Fibroblast of skin of left quadriceps (primary cell): ENCODE measurements at places on chromosomes 13 and 19.

- no peak for DNase-seq
Measured at GRCh38 chr19:6221878-6222746, 57.7 kb downstream of the MLLT1 start.

DNA sequence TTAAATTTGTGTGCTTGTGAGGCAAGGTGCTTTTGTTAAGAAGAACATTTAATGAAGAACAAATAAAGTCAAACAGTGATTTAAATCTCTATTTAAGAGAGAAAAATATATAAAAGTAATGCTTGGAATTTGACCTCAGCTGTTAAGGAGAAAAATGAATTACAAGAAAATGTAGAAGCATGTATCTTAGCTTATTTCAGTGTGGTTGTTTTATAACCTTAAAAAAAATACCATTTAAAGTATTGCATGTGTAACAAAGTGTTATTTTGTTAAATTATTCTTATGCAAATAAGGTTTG lies 537.0 kb upstream of the SPRY2 start:
- DNase-seq, result no peak

- DNase-seq, result no peak
Measured at GRCh38 chr13:59547950-59548349, 615.8 kb downstream of the DIAPH3 start.

GRCh38 chr13:66219506-66219905 lies 1010.6 kb downstream of the PCDH9 start:
- no peak for DNase-seq
